Ovary (tissue), 10 donors: ENCODE measurements at places on chromosomes 11 and 22. TPM values are rescaled to one million over a fixed set of nuclear protein-coding genes. Genes with fewer than 3 reads are reported as not detected.

The RGL4 gene
- total RNA-seq, result not detected

The MMP10 gene
- total RNA-seq, result not detected

The OR56A1 gene
- not detected for total RNA-seq

The NOX4 gene
- 2.2 TPM for total RNA-seq

The SMIM35 gene
- not detected for total RNA-seq

The FOLR2 gene
- total RNA-seq, result 14.1 TPM

The SSTR3 gene
- 3.8 TPM for total RNA-seq
